Central memory CD8-positive, alpha-beta T cell (primary cell): ENCODE measurements at places on chromosomes 3 and 15.

DNA sequence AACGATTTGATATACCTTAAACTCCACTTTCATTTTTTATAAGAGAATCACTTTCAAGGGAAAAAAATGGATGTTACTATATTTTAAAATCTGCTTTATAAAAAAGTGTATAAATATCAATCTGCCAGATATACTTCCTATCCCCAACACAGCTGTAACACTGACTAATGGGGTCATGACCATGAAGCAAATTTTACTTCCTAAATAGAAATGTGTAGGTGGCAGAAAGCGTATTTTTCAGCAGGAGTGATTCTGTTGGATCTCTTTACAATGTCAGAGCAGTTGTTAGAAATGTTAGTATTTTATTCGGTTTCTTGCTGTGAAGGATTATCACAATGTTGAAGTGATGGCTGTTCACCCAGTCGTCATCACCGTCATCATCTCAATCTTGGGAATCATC lies 5.5 kb upstream of the C15orf40 start:
- H3K27me3 ChIP-seq, result no peaks in the 10 kb centered on the region
- peaks cover 23% of the 10 kb centered on the region for H3K4me1 ChIP-seq
- no peak overlapping the region for H3K4me3 ChIP-seq
- peaks cover 29% of the 10 kb centered on the region for H3K36me3 ChIP-seq
- no peak overlapping the region for H3K27ac ChIP-seq

GRCh38 chr15:73582851-73583379 lies 50.3 kb downstream of the NPTN start:
- peaks cover 34% of the 10 kb centered on the region for H3K36me3 ChIP-seq
- H3K4me3 ChIP-seq, result no peak overlapping the region
- H3K27me3 ChIP-seq, result no peaks in the 10 kb centered on the region
- H3K27ac ChIP-seq, result no peak overlapping the region

DNA sequence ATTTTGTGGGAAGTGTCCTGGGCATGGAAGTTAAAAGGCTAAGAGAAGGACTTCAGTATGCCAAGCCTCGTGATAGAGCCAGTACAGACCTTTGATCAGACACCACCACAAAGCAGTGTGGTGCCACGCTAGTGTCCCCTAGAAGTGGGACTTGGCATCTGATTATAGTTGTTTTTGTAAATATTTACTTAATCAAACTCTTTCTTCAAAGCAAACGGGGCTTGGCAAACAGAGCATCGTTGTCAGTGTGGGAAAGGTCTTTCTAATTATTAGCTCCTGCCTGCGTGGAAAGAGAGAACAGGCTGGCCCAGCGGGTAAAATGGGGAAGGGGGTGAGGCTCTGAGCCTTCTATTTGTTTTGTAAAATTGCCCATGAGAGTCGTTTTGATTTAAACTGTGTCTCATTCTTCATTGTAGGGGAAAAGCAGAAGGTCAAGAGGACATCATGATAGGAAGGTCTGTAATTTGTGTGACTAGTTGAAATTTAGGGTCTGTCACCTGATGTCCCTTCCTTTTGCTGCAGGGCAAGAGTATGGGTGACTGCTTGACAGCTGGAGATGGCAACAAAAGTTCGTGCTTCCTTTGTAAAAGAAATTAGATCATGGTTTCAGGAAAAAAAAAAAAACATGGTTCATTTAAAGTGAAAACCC lies 105.0 kb downstream of the IQCH start:
- H3K4me1 ChIP-seq, result no peaks in the 10 kb centered on the region
- H3K4me3 ChIP-seq, result no peak overlapping the region
- DNase-seq, result no peak

GRCh38 chr15:37880009-37880834 lies 54.2 kb upstream of the TMCO5A start:
- H3K36me3 ChIP-seq, result peaks cover 2% of the 10 kb centered on the region
- no peaks in the 10 kb centered on the region for H3K4me1 ChIP-seq
- no peak overlapping the region for H3K4me3 ChIP-seq
- peaks cover 72% of the 10 kb centered on the region for H3K27me3 ChIP-seq

DNA sequence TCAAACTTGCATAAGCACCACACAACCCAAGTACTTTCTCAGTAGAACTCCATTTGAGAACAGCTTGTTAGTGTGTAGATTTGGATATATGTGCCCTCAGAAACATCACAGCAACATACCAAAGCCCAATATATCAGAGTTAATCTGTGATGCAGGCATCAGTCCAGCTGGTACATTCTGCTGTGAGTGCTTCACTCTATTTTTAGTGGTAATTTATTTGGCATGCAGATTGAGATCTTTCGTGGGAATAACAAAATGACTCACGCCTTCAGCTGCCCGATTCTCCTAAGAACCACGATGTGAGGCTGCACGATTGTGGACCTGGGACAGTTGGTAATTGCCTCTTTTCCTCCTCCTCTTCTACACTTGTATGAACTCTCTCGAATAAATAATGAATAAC lies 730.7 kb downstream of the SQOR start:
- no peaks in the 10 kb centered on the region for H3K36me3 ChIP-seq
- no peak overlapping the region for H3K27ac ChIP-seq

DNA sequence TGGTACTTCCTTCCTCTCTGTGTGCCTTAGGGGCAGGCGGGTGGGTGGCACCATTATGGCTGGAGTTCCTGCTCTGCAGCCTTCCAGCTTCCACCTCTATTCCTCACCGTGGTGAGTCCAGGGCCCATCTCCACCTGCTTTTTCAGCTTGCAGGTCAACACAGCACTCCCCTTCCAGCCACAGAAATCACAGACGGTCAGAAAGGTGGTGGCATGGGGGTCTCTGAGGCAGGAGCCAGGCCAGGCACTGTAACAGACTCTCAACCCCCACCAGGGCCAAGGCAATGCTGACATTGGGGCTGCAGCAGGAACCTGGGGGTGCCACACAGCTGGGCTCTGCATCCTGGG lies 16.6 kb downstream of the KLF15 start:
- DNase-seq, result no peak
- H3K27me3 ChIP-seq, result peaks cover 33% of the 10 kb centered on the region
- no peaks in the 10 kb centered on the region for H3K36me3 ChIP-seq
- no peak overlapping the region for H3K4me3 ChIP-seq

GRCh38 chr15:46636206-46636605 lies 1001.4 kb downstream of the SQOR start:
- H3K4me1 ChIP-seq, result no peaks in the 10 kb centered on the region
- H3K27ac ChIP-seq, result no peak overlapping the region
- no peak for DNase-seq
- H3K4me3 ChIP-seq, result no peak overlapping the region

GRCh38 chr3:110575702-110576101 lies 495.9 kb upstream of the NECTIN3 start:
- peaks cover 13% of the 10 kb centered on the region for H3K4me1 ChIP-seq
- H3K4me3 ChIP-seq, result no peak overlapping the region
- no peak overlapping the region for H3K27ac ChIP-seq
- H3K36me3 ChIP-seq, result no peaks in the 10 kb centered on the region
- H3K27me3 ChIP-seq, result no peaks in the 10 kb centered on the region
- DNase-seq, result no peak

DNA sequence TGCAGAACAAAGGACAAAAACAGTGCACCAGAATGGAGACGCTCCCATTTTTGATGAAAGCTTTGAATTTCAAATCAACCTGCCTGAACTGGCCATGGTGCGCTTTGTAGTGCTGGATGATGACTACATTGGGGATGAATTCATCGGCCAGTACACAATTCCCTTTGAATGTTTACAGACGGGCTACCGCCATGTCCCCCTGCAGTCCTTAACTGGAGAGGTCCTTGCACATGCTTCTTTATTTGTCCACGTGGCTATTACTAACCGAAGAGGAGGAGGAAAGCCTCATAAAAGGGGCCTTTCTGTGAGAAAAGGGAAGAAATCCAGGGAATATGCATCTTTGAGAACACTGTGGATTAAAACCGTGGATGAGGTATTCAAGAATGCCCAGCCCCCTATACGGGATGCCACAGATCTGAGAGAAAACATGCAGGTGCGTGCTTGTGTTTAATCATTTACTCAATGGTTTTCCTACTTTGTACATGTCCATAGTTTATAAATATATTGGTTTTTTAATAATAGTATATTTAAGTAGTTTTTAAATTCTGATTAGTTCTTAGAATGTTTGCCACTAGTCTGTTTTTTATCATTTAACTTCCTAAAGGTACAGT lies 127.1 kb downstream of the PLCL2 start:
- no peak overlapping the region for H3K4me3 ChIP-seq
- peaks cover 30% of the 10 kb centered on the region for H3K36me3 ChIP-seq
- peaks cover 47% of the 10 kb centered on the region for H3K4me1 ChIP-seq
- H3K27ac ChIP-seq, result no peak overlapping the region
- no peaks in the 10 kb centered on the region for H3K27me3 ChIP-seq

- no peak for DNase-seq
- peak overlapping the region; percentile 30 for H3K27ac ChIP-seq
- peak overlapping the region; percentile 11 for H3K4me3 ChIP-seq
Observed at GRCh38 chr3:98540346-98540745, 8.6 kb downstream of the GPR15 start.

DNA sequence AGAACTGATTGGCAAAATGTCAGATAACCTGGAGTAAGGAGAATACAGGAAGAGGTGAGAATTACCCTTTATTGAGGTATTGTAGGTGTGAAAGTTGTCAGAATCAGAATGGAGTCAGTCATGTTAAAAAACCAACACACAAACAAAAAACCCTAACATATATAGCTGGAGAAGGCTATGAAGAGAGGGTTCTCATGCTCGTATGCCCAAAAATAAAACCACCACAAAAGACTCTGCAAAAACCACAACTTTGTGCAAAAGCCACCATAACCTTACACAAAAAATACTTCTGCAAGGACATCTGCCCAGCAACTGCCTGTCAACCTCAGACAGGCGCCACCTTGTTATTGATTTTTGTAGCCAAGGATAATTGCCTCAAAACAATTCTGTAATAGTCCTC lies 136.0 kb downstream of the CD47 start:
- H3K27me3 ChIP-seq, result no peaks in the 10 kb centered on the region
- no peak overlapping the region for H3K4me3 ChIP-seq
- no peaks in the 10 kb centered on the region for H3K36me3 ChIP-seq
- no peak overlapping the region for H3K27ac ChIP-seq
- DNase-seq, result no peak
- H3K4me1 ChIP-seq, result peaks cover 24% of the 10 kb centered on the region

GRCh38 chr3:41334426-41334825 lies 135.1 kb downstream of the CTNNB1 start:
- no peaks in the 10 kb centered on the region for H3K27me3 ChIP-seq
- H3K36me3 ChIP-seq, result peaks cover 2% of the 10 kb centered on the region
- H3K27ac ChIP-seq, result no peak overlapping the region
- H3K4me3 ChIP-seq, result no peak overlapping the region
